OCI-LY7 (cell line): ENCODE measurements at places on chromosomes 3 and 15. TPM values are rescaled to one million over a fixed set of nuclear protein-coding genes. Genes with fewer than 3 reads are reported as not detected.

Gene PLA2G4B
- 9.5 and 12.0 TPM in 2 replicates for total RNA-seq

Gene SPPL2A
- 41.6 and 49.7 TPM in 2 replicates for total RNA-seq

Gene KLHL24
- 34.0 and 53.0 TPM in 2 replicates for total RNA-seq

Gene TNIK
- total RNA-seq: not detected in 2 replicates

GRCh38 chr3:126552688-126553283, 5.9 kb downstream of the C3orf22 start:
- no peak for DNase-seq

DNA sequence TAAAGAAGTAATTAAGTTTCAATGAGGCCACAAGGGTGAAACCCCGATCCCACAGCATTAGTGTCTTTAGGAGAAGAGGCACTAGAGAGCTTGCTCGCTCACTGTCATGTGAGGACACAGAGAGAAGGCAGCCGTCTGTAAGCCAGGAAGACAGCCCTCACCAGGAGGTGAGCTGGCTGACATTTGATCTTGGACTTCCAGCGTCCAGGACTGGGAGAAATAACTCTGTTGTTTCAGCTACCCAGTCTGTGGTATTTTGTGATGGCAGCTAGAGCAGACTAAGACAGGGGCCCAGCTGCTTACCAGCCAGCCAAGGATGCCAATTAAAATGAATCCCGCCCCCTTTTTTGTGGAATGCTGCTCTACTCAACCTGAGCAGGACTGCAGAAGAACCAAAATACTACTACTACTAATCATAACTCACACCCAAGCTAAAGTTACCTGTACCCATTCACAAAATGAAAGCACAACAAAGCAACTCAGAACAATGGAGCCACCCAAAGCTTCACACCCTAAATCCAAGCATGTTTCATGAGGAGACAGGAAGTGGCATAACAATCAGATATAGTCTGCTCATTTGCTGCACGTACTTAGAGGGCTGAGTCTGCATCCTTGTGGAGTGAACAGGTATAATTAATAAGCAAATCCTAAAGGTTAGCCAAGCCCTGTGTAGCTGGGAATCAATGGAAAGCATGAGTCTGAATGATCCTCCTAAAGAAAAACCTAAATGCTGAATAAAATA, 35.6 kb upstream of the RHCG start:
- DNase-seq: no peak

DNA sequence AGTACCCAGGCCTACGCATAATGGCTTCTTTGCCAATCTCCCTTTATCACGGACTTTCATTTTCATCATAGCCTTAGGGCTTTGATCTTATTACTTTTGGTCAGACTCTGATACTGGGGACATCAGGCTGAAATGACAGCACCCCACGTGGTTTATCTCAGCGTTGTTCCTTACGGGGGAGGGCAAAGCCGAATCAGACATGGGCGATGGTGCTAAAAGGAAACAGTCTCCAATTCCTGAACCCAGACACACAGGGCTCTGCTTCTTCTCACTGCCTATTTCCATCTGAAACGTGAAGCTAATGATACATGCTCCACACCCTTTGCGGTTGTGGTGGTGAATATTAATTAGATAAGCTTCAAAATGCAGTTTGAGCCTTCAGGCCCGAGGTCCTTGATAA, 59.4 kb upstream of the CD47 start:
- DNase-seq: no peak

GRCh38 chr15:100559330-100559729, 30.6 kb upstream of the CERS3 start:
- DNase-seq: no peak
